Ascending aorta (tissue), 2 donors: ENCODE measurements at places on chromosomes 1 and 21.

DNA sequence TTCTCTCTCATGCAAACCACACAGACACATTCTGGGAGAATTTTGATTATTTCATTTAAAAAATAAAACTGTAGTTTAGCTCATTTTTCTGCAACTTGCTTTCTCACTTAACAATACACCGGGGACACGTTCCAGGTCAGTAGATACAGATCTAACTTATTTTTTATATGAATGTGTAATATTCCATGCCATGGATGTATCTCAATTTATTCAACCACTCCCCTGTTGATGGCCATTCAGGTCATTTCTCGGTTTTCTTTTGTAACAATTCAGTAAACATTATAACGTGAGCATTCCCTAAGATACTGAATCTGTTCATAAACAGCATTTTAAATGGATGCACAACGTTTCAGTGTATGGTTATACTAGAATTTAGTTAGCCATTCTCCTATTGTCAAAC, 64.7 kb downstream of the CSMD2 start:
- no peak for DNase-seq

- DNase-seq: peak; percentile 82
Observed at GRCh38 chr1:205335692-205336091, 14.1 kb upstream of the NUAK2 start.

- DNase-seq: no peak
Observed at GRCh38 chr1:155309423-155310021, 856 bp downstream of the FDPS start.

GRCh38 chr1:18723206-18723605, 92.6 kb downstream of the PAX7 start:
- DNase-seq: no peak

DNA sequence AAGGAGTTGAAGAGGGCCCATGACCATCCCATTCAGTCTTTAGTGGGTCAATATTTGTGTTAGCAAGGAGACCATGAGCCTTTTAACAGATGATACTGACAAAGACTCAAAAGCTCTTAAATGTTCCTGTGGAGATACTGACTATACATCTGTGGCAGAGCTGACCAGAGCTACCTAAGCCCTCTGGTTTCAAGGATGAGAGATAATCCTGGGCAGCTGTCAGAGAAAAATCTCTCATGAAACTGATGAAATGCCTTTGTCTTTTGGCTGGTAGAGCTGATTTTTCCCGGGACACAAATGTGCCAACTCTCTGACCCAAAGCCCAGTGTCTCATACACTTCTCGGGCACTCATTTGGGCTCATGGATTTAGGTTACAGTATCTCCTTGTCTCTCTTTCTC, 100.9 kb downstream of the XCL2 start:
- no peak for DNase-seq
